Stimulated activated CD4-positive, alpha-beta T cell treated with anti-CD3 and anti-CD28 coated beads, Interleukin-2, amount 100 ng/mL, for 48 hours (primary cell): ENCODE measurements at places on chromosomes 4 and X.

GRCh38 chr4:821631-822030 is 4.3 kb downstream of the CPLX1 start:
- DNase-seq: no peak

GRCh38 chrX:2694914-2695267 is 3.8 kb downstream of the CD99 start:
- no peak for DNase-seq

DNA sequence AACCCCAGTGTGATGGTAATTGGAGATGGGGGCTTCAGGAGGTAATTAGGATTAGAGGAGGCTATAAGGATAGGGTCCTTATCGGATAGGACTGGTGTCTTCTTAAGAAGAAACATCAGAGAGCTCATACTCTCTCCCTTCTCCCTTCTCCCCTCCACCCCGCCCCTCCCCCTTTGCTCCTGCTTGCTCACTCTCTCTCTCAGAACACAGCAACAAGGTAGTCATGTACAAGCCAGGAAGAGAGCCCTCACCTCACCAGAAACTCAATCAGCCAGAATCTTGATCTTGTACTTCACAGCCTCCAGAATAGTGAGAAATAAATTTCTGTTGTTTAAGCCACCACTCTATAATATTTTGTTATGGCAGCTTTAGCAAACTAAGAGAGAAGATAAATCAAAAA is 4.5 kb downstream of the DDX60L start:
- no peak for DNase-seq

DNA sequence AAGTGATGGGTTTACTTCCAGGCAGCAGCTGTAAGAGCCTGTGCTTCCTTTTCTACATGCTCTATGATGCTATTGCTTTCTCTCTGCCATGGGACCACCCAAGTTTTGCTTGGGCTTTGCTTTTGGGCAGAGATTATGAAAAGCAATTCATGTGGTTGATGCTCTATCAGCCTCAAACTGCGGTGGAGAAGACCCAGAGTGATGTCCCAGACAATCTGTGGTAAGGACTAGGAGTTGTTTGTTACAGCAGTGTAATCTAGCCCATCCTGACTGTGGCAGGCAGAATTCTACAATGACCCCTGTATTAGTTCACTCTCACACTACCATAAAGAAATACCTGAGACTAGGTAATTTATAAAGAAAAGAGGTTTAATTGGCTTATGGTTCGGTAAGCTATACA is 9.2 kb upstream of the CYTL1 start:
- no peak for DNase-seq

GRCh38 chr4:140856621-140857062 is 100.5 kb upstream of the TBC1D9 start:
- no peak for DNase-seq

DNA sequence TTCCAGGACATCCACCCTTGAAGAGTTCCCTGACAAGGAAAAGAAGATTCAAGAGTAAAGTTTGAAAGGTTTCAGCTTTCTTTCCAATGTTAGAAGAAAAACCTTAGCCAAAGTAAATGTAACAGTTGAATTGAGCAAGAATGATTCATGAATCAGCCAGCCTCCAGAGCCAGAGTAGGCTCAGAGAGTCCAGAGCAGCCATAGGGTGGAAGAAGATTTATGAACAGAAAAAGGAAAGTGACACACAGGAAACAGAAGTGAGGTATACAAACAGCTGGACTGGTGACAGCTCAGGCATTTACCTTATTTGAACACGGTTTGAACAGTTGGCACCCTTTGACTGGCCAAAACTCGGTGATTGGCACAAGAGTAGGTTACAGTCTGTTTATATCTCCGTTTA is 63.2 kb downstream of the QDPR start:
- DNase-seq: no peak

DNA sequence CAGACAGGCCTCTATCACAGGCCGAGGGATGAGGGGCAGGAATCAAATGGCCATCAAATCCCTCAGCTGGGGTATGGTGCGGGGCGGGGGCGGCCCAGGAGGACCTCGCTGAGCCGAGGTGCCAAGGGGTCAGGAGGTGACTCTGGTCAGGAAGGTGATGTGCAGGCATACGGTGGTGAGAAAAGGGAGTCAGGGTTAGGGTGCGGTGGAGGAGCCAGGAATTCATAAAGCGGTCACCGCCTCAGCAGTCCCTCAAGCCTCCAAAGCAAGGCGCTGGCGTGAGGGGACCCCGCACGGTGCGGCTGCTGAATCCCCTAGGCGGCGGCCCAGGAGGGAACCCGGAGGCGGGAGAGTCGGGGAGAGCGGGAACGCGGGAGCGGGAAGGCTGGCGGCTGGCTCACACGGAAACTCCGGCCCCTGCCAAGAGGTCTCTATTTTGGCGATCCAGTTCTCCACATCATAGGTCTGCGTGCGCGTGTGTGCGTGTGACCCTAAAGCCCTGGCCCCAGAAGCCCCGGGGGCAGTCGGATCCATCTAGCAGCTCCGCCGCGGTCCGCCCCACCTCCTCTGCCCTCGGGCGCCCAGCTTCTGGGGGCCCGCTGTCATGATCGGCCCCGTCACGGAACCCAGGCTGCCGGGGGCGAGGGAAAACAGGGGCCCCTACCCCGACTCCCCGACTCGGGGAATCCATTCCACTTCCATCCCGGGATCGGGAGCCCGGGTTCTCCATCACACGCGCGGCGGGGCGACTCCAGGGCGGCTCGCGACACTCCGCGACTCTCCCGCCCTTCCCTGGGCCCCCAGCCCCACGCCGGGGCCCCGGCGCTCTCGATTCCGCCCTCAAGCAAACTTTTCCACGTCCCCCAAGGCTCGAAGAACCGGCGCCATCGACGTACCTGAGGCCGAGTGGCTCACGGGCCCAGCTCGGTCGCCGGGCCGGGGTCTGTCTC is 593 bp downstream of the ELF4 start:
- no peak for DNase-seq

- DNase-seq: no peak
Observed at GRCh38 chrX:20463296-20464075, 196.8 kb upstream of the RPS6KA3 start.

DNA sequence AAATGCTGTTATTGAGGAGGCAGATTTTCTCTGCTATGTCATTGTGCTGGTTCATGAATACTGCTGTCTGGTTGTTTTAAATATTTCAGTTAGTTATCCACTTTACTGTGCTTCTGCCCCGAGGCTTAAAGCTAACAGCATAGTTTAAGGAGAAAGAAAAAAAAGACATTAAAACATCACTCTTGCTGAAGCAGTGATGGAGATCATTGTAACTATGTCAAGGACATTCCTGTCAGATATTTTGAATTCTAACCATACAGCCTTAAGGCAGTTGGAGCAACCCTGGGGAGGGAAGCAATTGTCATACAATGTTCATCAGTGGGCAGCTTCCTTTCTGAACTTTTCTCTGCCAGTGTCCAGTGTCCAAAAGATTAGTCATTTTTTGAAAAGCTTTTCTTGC is 199.0 kb upstream of the DDX53 start:
- no peak for DNase-seq

GRCh38 chr4:22356987-22357596 is 158.8 kb downstream of the ADGRA3 start:
- no peak for DNase-seq
